Cardiac septum (tissue), 1 donor: ENCODE measurements at places on chromosomes 16 and 17.

- no peak for DNase-seq
Measured at GRCh38 chr16:65658787-65659220, 536.9 kb upstream of the CDH11 start.

DNA sequence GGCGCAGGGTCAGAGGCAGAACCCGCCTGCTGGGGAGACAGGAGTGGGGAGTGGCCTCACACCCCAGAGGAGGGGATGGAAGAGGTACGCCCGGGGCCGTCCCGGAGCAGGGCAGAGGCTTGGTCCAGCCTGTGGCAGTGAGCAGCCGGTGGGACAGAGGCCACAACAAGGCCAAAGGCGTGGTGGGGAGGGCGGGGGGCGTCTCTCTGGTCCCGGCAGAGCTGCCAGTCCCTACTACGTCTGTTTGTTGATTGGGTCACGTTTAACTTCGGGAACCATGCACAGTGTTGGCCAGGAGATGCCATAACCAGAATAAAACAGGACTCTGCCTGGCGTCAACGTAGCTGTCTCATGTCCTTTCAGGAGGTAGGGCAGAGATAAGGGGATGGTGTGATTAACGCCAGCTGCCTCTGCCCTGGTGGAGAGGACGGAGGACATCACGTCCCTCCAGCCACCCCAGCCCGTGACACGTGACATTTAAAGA lies 192.8 kb downstream of the BANP start:
- DNase-seq: no peak

DNA sequence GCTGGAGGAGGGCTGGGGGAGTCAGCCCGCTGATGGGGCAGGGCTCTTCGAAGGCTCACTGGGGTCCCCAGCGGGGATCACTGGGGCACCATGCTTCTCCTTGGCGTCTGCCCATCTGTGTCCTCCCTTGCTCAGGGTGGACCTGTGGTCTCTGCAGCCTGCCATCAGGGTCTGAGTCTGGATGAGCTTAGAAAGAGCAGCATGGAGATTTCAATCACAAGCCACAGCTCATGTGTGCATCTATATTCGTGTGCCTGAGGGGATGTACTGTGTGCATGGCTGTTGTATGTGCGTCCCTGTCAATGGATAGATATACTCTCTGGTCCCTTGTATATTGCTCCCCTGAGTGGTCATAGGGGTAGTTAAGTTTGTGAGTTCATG lies 126.6 kb upstream of the SDK2 start:
- no peak for DNase-seq

DNA sequence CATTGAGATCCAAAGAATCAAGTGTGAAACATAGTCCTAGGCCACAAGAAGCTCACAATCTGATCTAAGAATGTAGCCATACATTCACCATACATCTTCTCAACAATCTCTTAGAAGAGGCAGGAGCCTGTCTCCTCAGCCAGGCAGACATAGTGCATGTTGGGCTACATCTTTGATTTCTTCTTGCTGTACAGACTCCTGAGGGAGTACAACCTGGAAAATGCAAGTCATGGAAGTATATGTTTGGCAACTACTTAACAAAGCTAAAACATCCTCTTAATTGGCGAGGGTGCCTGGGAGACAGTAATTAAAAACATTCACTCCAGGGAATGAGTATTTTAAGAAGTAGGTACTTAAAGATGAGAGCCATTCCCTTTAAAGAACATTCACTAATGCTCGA lies 79.2 kb upstream of the NOG start:
- no peak for DNase-seq

DNA sequence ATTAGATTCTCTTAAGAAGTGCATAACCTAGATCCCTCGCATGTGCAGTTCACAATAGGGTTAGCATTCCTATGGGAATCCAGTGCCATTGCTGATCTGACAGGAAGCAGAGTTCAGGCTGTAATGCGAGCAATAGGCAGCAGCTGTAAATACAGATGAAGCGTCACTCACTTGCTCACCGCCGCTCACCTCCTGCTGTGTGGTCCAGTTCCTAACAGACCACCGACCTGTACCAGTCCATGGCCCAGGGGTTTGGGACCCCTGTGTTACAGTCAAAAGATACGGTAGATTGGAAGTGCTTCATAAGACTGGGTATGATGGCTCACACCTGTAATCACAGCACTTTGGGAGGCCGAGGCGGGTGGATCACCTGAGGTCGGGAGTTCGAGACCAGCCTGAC lies 2.8 kb downstream of the STAT5A start:
- peak; percentile 51 for DNase-seq

DNA sequence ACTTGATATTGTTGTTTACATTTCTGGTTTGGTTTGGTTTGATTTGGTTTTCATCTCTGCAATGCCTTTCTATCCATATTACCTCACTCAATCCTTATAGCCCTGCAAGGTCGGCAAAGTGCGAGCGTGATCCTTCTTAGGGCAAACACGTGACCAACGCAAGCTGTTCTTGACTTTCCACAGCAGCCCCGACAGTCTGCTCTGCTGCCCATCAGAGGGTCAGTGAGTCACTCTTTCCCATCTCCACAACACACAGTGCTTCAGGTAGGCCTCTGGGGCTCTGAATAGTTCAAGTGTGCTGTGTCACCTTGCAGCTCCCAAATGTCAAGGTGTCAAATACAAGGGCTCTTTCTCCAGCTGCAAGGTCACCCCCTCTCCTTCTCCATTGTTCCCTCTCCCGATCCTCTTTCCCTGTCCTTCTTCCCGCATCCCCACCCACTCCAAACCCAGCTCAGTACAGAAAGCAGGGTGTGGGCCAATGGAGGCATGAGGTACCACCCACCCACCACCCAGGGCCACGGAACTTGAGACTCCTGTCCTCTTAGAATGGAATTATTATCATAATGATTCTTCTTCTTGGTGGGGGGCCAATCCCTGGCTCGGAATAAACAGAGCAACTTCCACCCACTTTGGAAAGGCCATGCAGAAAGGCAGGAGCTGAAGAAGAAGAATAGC lies 139.7 kb downstream of the SLC39A11 start:
- no peak for DNase-seq

GRCh38 chr16:3732171-3732570 lies 14.8 kb upstream of the TRAP1 start:
- no peak for DNase-seq

DNA sequence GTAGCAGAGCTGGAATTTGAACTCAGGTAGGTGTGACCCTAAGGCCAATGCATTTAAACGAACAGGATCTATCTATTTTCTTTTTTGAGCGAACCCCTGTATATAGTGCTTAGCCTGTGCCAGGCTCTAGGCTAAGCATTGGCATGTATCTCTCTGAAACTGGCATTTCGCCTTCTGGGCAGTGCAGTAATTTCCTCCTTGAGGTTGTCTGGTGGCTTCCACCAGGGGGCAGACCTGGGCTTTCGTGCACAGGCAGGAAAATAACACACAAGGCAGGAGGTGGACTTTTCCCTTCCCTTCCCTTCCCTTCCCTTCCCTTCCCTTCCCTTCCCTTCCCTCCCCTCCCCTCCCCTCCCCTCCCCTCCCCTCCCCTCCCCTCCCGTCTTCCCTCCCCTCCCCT lies 34.4 kb upstream of the PRKCB start:
- peak; percentile 80 for DNase-seq

DNA sequence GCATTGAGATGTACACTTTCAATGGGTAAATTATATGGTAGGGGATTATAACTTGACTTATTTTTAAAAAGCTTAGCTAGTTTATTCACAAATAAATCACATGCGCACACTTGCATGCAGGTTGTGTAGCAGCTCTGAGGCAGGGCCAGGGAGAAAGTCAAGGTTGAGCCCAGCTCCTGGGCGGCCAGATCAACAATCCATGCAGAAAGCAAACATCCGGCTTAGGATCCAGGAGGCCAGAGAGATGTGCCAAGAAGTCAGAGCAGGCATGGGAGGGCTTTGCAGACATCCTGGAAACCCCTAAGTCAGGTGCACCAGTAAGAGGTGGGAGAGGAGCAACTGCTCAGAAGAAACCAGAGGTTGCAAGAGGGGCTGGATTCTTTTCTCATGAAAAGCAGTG lies 186.5 kb downstream of the AXIN2 start:
- no peak for DNase-seq

DNA sequence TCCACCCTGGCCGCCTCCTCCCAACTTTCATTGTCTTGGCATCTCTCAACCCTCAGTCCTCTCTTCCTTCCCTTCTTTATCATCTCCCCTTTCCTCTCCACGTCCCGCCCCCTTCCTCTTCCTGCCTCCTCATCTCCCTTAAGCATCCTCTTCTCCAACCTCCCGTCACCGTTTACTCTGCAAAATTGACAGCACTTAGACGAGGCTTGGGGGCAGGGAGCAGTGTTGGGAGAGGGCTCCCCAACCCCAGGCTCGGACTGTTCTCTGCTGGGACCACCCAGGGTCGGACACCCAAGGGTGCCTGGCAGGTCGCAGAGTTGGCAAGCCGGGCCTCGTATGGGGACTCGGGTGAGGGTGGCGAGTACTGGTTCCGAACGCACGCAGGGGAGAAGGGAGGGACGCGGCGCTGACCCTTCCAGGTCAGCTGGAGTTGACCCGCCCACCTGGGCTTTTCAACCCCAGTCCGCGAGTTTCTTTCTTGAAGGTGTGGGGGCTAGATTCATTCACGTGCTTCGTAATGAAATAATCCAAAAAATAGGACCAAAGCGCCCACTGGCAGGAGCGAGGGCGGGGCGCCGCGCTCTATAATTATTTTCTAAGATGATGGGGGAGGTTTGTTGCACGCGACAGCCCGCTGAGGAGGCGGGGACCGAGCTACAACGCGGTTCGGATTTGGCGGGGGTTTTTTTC lies 775 bp upstream of the PAGR1 start:
- no peak for DNase-seq

DNA sequence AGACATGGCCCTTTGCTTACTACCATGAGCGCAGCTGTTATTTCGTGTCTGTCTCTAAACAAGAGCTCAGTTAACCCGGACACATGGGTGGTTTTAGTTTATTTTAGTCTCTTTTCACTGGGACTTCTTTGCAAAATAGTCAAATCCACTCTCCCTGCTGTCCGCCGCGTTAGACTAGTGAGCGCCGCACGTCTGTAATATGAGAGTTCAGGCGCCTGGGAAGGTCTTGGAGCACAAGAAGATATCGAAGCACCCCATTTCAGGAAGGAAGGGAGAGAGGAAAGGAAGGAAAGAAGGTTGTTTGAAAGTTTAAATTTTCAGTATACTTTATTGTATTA lies 111.0 kb upstream of the CHMP6 start:
- DNase-seq: no peak

DNA sequence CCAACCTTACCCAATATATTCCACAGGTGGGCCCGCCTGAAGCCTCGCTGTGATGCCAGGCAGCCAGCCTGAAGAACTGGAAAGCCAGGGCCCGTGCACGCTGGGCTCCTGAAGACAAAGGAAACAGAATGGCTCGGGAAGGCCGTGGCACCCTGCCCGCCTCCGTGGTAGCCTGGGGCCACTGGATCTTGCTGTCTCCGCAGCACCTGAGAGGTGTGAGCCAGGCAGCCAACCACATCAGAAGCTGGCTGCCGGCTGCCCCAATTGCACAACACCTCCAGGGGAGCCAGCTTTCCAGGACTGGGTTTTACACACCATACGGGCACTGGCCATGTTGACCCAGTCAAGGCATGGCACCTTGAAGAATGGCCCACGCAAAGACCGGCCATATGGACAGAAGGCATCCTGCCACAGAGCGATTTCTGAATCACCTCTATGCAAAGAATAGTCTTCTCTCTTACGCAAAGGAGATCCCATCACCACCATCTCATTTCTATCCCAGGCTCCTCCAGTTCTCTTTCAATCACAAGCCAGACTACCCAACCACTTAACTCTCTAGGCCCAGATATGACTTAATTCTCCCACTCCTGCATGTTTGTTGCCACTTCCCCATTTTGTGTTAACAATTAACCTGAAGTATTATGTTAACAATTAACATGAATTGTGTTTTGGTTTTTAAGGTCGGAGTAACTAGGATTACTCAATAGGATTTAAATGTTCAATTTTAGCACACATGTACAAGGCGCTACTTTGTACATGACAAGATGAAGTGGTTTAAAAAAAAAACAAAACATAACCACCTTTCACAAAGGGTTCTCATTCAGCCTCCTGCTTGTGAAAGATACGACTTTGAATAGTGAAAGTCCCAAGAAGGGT lies 32.1 kb downstream of the ZFHX3 start:
- no peak for DNase-seq

- DNase-seq: no peak
Measured at GRCh38 chr16:16996827-16997226, 473.9 kb downstream of the XYLT1 start.

DNA sequence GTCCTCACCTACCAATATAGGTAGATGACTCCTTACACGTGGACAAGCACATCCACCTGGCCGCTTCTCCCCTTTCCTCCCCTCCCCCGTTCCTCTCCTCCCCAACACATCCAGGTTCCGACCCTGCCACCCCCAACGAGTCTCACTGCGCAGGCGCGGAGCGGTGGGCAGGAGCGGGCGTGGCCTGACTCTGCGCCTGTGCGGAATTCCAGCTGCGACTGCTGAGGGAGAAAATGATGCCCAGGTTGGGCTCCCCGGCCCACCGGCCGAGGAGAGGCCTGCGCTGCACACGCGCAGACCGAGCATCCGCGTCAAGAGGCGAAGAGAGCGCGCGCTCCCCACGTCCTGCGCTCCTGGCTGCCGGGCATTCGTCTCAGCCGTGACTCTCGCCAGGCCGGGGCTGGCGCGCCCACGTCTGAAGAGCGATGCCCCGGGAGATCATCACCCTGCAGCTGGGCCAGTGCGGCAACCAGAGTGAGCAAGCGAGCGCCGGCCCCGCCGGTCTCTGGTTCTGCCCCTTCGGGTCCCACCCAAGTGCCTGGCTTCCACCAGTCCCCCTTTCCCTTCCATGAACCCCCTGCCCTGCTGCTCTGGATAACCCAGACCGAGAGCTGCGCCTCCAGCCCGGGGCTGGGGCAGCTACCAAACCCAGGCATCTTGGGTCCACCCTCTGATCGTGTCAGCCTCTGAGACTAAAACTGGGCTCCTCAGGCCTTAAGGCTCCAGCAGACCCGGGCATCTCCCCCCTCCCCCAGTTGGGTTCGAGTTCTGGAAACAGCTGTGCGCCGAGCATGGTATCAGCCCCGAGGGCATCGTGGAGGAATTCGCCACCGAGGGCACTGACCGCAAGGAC lies at the start of gene TUBG2:
Gene TUBG2, plus strand, starts transcription at position 206 of the 853 bp plus-strand sequence. Its CDS starts 220 bp downstream, at position 426.
- DNase-seq: peak; percentile 94

DNA sequence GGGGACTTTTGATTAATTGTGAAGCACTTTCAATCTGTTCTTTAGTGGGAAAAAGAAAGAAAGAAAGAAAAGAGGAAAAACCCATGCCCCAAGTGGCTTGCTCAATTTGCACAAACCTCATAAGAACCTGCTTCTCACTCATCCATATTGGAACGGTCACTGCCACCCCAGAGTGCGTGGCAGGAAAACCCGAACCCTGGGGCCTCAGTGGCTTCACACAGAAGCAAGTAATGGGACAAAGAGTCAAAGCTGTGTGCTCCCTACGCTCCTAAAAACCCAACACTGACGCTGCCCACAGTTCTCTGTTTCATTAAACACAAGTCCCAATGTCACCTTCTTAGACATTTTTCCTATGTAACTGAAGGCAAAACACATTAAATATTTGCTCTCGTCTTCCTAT lies 1.2 kb downstream of the SLC6A4 start:
- DNase-seq: no peak
